Globus pallidus (tissue), 1 donor: ENCODE measurements at places on chromosomes 13 and 19.

GRCh38 chr19:24033963-24034342 is 53.0 kb upstream of the ZNF254 start:
- DNase-seq: no peak

DNA sequence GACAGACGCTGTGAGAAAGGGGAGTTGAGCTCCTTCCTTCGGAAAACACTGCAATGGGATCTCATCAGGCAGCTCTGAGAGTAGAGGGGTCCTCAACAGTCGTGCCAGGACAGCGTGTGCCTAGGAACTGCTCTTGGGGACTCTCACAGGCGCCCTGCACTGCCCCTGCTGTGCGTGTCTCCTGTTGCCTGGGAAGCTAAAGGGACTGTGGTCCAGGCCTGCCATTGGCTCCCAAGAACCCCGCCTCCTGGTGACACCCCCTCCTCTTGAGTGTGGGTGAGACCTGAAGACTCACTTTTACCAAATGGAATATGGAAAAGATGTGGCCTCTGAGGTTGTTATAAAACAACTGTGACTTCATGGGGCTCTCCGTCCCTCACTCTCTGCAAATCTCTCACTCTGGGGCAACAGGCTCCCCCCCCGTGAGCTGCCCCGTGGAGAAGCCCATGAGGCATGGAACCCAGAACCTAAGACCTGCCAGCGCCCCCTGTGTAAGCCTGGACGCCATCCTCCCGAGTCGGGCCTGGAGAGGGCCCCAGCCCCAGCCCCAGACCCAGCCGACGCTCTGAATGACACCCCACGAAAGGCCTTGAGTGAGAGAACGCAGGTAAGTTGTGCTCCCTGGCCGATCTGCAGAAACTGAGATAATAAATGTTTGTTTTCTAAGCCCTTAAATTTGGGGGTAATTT is 302.7 kb downstream of the FGF9 start:
- DNase-seq: no peak

DNA sequence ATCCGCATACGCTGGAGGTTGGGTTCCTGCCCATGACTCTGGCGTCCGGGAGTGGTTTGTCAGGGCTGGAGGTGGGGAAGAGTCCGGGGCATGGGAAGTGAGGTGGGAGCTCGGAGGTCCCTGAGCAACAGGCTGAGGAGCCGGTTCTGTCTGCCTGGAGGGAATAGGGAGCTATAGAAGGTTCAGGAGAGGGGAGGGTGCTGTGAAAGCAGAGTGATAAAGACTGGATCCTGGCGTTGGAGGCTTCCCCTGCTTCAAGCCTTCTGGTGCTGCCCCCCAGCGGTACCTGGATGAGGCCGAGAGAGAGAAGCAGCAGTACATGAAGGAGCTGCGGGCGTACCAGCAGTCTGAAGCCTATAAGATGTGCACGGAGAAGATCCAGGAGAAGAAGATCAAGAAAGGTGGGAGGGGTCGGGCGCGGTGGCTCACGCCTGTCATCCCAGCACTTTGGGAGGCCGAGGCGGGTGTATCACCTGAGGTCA is 2.6 kb downstream of the HMG20B start:
- no peak for DNase-seq

GRCh38 chr13:21567714-21568113 is 36.3 kb downstream of the MICU2 start:
- DNase-seq: no peak

- peak; percentile 86 for DNase-seq
Observed at GRCh38 chr19:40305403-40305802, 20.3 kb upstream of the AKT2 start.

GRCh38 chr13:23436680-23437079 is 3.2 kb upstream of the SACS start:
- DNase-seq: no peak

DNA sequence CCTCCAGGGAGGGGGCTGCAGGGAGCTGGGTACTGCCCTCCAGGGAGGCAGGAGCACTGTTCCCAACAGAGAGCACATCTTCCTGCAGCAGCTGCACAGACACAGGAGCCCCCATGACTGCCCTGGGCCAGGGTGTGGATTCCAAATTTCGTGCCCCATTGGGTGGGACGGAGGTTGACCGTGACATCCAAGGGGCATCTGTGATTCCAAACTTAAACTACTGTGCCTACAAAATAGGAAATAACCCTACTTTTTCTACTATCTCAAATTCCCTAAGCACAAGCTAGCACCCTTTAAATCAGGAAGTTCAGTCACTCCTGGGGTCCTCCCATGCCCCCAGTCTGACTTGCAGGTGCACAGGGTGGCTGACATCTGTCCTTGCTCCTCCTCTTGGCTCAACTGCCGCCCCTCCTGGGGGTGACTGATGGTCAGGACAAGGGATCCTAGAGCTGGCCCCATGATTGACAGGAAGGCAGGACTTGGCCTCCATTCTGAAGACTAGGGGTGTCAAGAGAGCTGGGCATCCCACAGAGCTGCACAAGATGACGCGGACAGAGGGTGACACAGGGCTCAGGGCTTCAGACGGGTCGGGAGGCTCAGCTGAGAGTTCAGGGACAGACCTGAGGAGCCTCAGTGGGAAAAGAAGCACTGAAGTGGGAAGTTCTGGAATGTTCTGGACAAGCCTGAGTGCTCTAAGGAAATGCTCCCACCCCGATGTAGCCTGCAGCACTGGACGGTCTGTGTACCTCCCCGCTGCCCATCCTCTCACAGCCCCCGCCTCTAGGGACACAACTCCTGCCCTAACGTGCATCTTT is 7.8 kb upstream of the CEACAM5 start:
- no peak for DNase-seq

DNA sequence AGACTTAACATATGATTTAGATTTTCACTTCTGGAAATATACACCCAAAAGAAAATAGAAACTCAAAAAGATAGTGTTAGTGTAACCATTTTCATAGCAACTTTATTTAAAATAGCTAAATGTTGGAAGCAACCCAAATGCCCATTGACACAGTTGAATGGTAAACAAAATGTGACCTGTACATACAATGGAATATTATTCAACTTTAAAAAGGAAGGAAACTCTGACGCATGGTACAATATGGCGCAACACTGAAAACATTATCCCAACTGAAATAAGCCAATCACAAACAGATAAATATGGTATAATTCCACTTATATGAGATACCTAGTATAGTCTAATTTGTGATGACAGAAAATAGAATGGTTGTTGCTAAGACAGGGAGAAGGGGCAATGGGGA is 1456.1 kb upstream of the MIR17HG start:
- DNase-seq: no peak

DNA sequence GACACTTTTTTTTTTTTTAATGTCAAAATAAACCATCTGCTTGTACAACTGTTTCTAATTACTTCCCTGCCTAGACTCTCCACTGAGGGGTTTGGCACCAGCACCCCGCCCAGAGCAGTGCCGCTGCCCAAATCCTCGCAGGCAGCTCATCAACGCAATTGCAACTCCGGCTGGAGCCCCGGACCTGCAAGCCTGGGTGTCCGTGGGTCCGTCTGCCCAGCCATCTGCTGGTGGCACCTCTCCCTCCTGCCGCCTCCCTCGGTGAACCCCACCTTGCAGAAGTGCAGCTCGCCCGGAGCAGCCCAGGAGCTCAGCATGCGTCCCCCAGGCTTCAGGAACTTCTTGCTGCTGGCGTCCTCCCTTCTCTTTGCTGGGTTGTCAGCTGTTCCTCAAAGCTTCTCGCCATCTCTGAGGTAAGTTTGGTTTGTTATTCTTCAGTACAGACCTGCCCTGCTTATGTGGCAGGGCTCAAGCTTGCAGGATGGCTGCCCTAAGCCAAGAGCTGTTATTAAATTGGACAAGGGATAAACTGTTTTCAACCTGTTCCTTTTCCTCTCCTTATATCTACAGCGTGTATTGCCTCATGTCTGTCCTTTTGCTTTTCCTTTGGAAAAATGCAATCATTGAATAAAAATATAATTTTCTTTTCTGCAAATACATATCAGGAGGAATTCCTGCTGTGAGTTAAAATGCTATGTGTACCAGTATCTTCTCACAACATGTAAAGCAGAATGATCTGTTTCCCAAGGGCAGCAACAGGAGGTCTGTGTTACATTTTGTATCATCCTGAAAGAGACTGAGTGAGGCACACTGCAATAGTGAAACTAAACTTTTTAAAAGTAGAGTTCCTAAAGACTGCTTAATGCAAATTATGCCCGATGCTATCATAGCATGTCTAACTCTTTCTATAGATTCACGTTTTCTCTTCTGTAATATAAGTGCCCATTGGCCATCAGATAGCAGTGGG is at the start of gene ITGBL1:
TSS of gene ITGBL1 (plus strand) at position 157 of the 967 bp plus-strand sequence. CDS start at position 316, 159 bp downstream.
- DNase-seq: no peak
